ENCODE measurements at places on chromosomes 3 and 15.

DNA sequence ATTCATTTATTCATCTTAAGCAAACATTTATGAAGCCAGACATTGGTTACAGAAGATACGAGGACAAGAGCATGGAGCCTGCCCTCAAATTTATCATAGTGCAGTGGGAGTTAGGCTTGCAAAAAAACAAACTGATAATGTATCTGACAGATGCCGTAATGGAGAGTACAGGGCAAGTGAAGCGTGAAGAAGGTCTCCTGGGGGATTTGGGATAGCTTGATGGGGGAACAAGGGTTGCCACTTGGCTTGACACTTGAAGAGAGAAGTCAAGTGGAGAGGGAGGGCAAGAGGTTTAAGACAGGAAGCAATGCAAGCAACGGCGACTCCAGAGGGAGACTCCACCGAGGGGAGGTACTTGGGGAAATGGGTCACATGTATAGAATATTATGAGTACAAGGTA, 129.3 kb downstream of the SSR3 start:
- DNase-seq: no peak

DNA sequence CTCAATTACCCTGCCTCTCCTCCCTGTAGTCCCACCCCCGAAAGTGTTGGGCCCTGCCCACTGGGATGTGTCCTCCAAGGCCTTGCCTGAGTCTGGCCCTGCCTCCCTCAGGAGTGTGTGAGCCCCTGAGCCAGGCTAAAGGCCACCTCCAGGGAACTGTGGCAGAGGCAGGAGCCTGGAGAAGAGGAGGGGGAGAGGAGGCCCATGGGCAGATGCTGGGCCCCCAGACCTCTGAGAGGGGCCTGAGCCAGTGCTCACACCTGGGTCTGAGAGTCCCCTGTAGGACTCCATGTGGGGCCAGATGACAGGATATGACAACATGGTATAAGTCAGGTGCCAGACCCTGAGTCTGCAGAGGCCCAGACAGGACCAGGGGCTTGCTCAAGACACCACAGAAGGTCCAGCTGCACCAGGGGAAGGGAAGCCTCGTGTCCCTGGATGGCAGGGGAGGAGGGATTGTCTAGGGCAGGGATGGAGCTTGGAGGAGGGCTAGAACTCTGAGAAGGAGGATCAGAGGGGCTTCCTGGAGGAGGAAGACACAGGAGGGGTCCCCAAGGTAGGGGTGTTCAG, 217.9 kb downstream of the TBC1D2B start:
- DNase-seq: no peak

- DNase-seq: no peak
These were observed 209.9 kb upstream of the VEPH1 start for GRCh38 chr3:157713101-157713500.

DNA sequence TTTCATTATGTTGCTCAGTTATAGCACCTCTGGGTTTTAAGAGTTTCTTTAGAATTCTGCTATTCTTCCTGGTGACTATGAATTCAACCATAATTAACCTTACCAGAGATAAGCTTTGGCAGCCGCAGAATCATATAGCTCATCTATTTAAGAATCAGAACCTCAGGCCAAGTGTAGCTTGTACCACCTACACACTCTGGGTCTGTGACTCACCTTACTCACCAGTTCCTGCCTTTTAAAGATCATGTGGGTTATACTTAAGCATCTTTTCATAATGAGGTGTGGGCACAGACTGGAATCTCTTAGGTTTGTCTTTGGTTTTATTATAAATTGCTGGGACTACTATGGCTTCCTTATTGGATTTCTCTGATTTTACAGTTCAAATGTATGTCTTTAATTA, 21.9 kb downstream of the CDV3 start:
- DNase-seq: no peak

DNA sequence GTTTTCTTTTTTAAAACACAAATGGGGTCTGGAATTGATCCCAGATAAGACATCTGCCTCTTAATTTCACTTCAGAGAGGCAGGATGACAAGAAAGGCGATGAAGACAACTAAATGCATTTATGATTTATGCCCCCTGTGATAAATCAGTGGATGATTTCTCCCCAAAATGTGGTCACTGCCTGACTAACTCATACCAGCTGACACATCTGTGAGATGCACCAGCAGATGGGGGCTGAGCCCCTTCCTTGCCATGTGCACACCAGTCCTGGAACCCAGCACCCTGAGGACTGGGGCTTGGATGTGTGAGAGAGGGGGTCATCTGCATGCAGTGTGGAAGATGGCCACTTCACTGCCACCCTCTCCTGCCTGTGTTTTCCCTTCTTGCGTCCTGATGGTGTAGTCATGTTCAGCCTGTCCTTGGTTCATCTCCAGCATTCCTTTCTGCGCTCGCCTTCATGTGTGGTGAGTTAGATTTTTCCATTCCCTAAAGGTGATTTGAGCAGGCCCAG, 264.3 kb downstream of the LRTM1 start:
- DNase-seq: no peak

- no peak for DNase-seq
These were observed 2.8 kb downstream of the EIF4G1 start for GRCh38 chr3:184317201-184317600.

DNA sequence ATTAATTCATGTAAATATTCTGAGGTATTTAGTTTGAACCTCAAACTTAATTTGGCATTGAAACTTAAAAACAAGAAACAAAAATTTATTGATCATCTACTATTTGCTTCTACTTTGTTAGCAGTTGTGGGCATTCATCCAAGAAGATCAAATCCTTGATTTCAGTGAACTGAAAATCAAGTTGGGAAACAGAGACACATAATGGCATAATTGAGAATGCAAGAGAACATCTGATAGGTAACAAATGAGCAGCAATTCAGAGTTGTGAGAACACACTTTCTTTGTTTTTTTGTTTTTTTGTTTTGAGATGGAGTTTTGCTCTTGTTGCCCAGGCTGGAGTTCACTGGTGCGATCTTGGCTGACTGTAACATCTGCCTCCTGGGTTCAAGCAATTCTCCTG, 33.9 kb upstream of the MED12L start:
- DNase-seq: no peak

GRCh38 chr3:78186404-78186803, 1146.5 kb downstream of the ROBO2 start:
- no peak for DNase-seq

DNA sequence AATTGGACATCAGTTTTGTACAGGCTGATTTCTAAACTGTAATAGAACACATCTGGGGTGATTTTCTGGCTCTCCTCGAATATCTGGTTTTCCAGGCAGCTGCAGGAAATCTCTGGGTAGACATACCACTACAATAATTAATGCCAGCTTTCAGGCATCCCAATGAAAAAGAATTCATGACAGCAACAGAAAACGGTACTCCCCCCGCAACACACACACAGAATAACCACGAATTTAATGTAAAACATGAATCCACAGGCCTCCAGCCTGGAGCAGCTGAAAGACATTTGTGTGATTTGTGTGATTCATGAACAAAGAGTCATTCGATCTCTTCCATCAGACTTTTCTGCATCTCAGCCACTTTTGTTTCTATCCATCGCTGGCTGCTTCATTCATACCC, 262.2 kb downstream of the MAGI1 start:
- no peak for DNase-seq

DNA sequence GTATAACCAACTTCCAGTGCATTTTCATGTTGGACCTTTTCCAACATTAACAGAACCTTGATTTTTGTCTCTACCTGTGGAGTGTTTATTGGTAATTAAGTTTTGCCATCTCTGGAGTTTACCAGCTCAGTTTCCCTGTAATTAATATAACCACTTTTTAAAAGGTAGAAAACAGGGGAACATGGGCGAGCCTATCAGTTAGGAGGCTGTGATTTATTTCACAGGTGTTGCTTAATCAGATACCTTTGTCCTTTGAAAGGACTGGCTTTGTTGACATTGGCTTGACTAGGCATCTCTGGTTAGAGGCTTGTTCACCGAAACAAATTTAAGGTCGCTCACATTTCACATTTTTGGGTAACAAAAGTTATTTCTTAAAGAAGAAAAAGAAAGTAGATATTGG, 622 bp downstream of the NAALADL2 start:
- no peak for DNase-seq

DNA sequence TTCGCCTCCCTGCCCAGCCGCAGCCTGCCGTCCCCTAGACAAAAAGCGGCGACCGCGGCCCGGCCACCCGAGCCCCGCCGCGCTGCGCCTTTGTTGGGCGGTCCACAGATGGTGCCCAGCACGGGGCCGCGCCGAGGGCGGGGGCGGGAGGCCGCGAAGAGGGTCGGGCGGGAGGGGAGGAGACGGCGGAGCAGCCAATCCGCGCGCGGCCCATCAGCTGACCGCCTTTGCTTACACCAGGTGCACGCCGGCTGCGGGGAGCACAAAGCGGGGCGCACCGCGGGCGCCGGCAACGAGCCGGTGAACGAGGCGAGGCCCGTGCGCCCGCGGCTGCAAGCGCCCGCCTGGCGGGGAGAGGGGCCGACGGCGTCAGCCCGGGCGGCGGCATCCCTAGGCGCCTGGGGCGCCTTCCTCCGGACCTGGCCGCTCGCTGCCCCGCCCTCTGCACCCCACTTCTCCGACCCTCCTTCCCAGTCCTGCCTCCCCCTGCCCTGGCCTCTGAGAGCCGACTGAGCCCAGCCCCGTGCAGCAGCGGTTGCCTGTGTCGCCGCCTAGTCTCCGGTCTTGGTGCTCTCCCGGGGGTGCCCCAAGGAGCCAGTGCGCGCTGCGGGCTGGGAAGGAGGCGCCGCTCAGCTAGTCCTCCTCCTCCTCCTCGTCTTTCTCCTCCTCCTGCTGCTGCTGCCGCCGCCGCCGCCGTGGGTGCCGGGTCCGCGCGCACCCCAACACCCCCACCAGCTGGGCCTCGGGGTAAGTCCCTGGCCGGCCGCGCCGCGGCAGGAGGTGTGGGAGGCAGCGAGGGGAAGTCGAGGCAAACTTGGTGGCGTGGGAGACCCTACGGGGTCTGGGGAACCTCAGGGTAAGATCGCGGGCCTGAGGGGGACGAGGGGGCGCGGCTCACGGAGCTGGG, at the start of gene LRRN1:
Gene LRRN1, plus strand, starts transcription at position 259 of the 907 bp plus-strand sequence. CDS start 45,211 bp downstream, outside the sequence.
- DNase-seq: no peak

GRCh38 chr15:78727561-78727960, 83.7 kb downstream of the ADAMTS7 start:
- DNase-seq: no peak

GRCh38 chr3:157074490-157074889, 85.5 kb downstream of the CCNL1 start:
- no peak for DNase-seq

GRCh38 chr3:33115024-33115768, 1.4 kb downstream of the CRTAP start:
- no peak for DNase-seq

GRCh38 chr3:55885721-55886120, 398.6 kb upstream of the WNT5A start:
- no peak for DNase-seq

- DNase-seq: peak; percentile 80
These were observed at the start of gene CPOX for GRCh38 chr3:98593046-98593936. Gene CPOX, minus strand, starts transcription at chr3:98593611. Its CDS starts 107 bp downstream, at chr3:98593504.

DNA sequence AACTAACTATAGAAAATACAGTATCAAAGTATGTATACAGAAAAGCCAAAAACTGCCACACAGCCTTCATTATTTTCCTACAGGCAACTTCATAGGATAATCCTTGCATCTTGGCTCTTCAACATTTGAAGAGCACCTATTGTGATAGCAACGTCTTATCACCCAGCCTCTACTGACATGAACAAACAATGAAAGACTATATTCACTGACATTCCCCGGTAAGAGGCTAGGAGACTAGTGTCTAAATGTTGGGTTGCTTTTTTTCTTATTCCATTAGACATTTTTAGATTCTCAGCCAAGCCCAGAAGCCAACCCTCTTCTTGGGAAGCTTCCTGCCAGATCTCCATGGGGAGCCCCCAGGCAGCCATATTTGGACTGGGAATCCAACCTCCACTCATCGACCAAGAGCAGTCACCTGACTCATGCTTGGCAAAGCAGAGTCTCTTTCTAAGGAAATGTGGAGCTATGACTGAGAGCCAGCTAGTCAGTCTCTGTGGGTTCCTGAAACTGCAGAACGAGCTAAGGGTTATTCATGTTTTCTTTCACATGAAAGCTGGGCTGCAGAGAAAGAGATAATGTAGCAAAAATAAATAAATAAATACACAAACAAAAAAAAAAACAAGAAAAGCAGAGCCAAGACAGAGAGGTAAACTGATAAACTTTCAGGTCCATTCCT, 227.5 kb downstream of the MAGI1 start:
- DNase-seq: no peak

- no peak for DNase-seq
These were observed 15.9 kb downstream of the SPICE1 start for GRCh38 chr3:113499081-113499480.

GRCh38 chr3:133851931-133852330, 43.8 kb downstream of the RAB6B start:
- no peak for DNase-seq

DNA sequence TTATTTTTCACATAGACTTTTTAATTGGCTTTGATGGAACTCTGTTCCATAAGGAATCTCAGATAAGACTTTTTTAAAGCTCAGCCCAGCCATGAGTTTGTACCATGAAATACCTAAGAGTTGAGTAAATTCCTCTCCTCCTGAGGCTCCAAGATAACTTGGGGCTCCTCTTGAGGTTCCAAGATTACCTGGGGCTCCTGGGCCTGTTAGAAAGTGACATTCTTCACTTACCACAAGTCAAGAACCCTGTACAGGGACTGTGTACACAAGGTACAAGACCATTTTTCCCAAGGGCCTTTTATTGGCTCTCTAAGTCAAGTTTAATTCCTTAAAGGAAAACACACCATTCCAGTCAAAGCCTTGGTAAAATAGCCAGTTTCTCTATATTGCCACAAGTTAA, 111.3 kb upstream of the PRR20G start:
- no peak for DNase-seq

- no peak for DNase-seq
These were observed 21.3 kb downstream of the ADGRG7 start for GRCh38 chr3:100630664-100631063.

GRCh38 chr15:66877477-66878271, 175.6 kb downstream of the SMAD6 start:
- DNase-seq: no peak

Data from activated effector memory CD4-positive, alpha-beta T cell treated with Interleukin-2 at 50 U/mL for 16 hours (primary cell).